ENCODE measurements at places on chromosomes 13 and 19. TPM values are rescaled to one million over a fixed set of nuclear protein-coding genes. Genes with fewer than 3 reads are reported as not detected.

GRCh38 chr13:65881561-65882155, 1348.5 kb downstream of the PCDH9 start:
- H3K4me3 ChIP-seq, result no peak overlapping the region
- no peaks in the 10 kb centered on the region for H3K36me3 ChIP-seq
- H3K27ac ChIP-seq, result no peak overlapping the region
- DNase-seq, result no peak
- H3K27me3 ChIP-seq, result no peaks in the 10 kb centered on the region
- H3K4me1 ChIP-seq, result no peaks in the 10 kb centered on the region

DNA sequence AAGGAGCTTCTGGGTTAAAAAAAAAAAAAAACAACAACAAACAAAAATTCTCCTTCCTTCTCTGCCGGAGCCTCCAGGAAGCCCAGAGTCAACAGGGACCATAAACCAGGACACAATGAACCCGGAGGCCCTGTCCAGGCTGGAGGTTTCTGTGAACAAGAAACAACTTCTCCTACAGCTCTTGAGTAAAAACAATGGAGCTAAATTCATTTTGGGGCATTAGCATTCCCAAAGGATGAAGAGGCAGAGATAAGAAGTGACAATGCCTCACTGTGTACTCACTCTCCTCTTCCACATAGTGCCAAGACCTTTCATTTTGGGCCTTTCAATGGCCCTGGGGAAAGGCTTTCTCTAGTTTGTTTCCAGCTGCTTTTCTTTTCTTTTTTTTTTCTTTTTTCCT, 9.0 kb downstream of the RHPN2 start:
- H3K4me1 ChIP-seq, result no peaks in the 10 kb centered on the region
- H3K4me3 ChIP-seq, result no peak overlapping the region
- no peaks in the 10 kb centered on the region for H3K36me3 ChIP-seq
- no peak overlapping the region for H3K27ac ChIP-seq

DNA sequence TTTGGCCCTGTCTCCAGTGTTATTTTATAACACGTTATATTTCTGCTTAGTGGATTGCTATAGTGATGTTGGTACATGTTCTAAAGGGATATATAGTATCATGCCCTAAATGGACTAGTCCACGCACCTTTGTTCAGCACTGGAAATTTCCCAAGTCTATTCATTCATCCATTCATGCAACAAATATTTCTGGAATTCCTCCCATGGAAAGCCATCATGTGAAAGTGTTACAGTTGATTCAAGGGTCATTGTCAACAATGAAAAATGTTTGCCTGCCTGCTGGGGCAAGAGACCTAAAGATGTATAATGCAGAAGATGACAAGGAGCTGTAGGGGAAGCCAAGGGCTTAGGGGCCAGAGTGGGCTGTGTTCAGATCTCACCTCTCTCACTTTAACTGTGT, 10.8 kb upstream of the HSPH1 start:
- no peaks in the 10 kb centered on the region for H3K4me1 ChIP-seq
- no peaks in the 10 kb centered on the region for H3K27me3 ChIP-seq
- H3K27ac ChIP-seq, result no peak overlapping the region
- H3K4me3 ChIP-seq, result no peak overlapping the region
- DNase-seq, result no peak

The KLK4 gene
- not detected for total RNA-seq

DNA sequence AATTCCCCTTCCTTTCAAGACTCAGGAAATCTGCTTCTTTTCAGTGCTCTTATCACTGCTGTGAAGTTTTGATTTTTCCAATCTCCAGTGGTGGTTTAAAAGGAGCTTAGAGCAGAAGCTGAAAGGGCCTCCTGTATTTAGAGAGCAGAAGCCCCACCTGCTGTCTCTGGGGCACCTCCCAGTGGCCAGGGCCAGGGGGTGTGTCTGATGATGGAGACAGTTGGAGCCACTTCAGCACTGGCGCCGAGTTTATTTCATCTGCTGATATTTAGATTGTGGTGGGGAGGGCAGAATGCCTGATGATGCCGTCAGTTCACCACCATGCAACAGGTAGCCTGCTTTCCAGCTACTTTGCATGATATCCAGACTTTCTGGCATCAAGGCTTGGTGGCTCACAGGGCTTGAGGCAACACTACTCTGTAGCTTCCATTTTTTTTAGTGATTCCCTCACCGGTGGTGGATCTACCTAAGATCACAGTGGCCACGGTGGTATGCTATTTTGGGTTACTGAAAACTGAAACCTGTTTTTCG, 371.9 kb downstream of the KCNRG start:
- DNase-seq, result peak; percentile 92
- peak overlapping the region; percentile 36 for H3K4me3 ChIP-seq
- no peaks in the 10 kb centered on the region for H3K27me3 ChIP-seq
- H3K36me3 ChIP-seq, result no peaks in the 10 kb centered on the region

The CXCL17 gene
- not detected for total RNA-seq
